Activated CD4-positive, alpha-beta T cell treated with anti-CD3 and anti-CD28 coated beads, Interleukin-2, amount 10 ng/mL, durations not matched to agents 7 days and 5 days (primary cell): ENCODE measurements at places on chromosomes 13 and 19.

DNA sequence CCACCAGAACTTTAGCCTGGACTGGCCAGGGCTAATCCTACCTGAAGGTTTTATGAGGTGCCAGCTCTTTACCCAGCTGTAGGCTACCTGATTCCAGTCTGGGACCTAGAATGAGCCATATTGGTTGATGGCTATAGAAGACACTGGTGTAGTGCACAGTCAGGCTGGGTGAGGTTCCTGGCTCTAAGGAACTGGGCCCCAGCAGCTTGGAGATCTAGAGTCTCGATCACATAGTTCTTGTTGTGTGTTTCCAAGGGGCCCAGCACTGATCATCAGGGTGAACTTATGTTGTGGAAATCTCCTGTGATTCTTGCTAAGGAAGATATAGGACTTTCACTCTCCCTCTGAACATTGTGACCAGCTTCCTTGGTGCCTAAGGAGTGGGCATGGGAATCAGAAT lies 236.3 kb downstream of the ZNF536 start:
- no peak for DNase-seq

- DNase-seq = no peak
Measured at GRCh38 chr13:35448465-35448864, 28.0 kb downstream of the MAB21L1 start.

DNA sequence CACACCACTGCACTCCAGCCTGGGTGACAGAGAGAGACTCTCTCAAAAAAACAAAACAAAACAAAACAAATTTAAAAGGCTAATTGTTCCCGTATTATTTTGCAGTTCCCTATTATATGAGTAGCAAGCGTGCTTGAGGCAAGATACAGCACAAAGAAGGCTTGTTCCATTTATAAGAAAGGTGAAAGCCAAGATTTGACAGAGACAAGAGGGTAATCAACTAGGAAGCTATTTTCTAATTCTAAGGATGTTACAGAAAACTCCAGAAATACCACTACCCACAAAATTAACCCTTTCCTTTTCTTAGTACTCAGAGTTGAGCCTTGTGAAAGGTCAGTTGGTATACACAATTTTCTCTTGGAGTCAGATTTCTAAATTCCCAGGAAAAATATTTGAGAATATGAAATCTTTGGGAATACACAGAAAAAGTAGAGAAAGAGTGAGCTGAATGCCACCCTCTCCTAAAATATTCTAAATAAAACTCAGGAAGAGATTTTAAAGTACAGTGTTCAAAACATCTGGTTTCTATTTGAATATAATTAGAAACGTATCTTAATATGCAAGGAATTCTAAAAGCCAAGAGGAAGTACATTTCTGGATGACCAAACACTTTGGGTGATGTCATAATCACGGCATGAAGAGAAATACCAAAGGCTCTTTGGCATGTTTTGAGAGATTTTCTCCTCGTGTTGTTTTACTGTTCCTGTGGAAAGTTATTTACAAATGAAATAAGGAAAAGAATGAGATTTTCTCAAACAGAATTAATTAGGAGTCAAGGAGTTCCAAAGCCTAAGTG lies 63.0 kb upstream of the FLT1 start:
- no peak for DNase-seq

DNA sequence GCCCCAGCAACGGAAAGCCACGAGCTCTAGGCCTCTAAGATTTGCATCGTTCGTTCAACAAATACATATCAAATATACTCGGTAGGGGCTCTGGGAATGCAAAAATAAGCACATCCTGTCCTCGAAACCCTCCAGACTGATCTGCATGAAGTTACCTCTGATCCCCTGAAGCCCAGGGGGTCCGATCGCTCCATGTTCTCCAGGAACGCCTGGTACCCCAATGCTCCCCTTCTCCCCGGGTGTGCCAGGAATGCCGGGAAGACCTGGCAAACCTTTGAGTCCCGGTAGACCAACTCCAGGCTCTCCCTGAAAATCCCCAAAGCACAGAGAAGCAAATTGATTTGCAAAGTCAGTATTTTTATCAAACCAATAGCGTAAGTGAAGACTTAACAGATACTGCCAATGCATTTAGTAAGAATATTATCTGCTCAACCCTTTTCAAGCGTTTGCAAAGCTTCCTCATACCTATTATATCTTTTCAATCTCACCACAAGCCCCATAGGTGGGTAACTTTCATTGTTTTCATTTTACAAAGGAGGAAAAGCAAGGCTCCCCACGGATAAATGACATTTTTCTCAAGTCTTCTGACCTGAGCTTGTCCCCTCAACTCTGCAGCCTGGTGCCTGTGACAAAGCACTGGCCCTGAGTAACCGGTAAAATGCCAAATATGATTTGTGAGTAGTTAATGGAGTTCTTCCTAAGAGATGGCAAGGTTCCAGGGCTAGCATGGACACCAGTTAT lies 127.7 kb downstream of the COL4A1 start:
- no peak for DNase-seq

- no peak for DNase-seq
Measured at GRCh38 chr19:46256855-46257254, 27.3 kb downstream of the IGFL1 start.

DNA sequence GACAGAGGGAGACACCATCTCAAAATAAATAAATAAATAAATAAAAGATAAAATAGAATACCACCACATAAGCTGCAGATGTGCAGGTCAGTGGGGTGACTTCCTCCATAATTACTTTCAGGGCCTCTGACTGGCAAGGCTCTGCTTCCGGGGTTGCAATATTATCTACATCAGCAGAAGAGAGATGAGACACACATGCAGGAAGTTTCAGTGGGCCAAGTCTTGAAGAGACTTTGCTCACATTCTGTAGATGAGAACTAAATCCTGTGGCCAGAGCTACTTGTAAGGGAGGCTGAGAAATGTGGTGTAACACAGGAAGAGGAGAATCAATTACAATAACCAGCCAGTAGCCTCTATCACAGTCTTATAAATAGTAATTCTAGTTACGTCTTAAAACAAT lies 89.9 kb upstream of the MAB21L1 start:
- DNase-seq = no peak

- DNase-seq = no peak
Measured at GRCh38 chr13:34696296-34696695, 245.8 kb upstream of the NBEA start.

GRCh38 chr13:98406971-98407370 lies 169.9 kb downstream of the STK24 start:
- no peak for DNase-seq

- DNase-seq = no peak
Measured at GRCh38 chr13:74710006-74710405, 575.8 kb upstream of the KLF12 start.

DNA sequence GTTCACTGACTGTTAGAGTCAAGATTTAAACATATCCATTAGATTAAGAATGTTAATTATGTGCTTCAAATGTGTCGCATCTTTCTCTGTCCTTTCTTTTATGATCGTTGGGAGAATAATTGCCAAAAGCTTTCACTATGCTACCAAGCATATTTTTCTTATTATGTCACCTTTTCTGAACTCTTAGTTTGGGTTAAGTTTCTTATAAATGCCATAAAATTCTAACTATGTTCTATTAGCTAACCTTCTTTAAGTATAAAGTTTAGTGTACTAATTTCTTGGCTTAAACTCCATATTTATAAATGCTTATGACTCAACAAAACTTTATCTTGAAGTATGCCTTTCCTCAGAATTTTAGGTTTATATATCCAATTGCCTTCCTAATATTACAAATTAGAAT lies 1759.4 kb downstream of the PCDH9 start:
- no peak for DNase-seq

DNA sequence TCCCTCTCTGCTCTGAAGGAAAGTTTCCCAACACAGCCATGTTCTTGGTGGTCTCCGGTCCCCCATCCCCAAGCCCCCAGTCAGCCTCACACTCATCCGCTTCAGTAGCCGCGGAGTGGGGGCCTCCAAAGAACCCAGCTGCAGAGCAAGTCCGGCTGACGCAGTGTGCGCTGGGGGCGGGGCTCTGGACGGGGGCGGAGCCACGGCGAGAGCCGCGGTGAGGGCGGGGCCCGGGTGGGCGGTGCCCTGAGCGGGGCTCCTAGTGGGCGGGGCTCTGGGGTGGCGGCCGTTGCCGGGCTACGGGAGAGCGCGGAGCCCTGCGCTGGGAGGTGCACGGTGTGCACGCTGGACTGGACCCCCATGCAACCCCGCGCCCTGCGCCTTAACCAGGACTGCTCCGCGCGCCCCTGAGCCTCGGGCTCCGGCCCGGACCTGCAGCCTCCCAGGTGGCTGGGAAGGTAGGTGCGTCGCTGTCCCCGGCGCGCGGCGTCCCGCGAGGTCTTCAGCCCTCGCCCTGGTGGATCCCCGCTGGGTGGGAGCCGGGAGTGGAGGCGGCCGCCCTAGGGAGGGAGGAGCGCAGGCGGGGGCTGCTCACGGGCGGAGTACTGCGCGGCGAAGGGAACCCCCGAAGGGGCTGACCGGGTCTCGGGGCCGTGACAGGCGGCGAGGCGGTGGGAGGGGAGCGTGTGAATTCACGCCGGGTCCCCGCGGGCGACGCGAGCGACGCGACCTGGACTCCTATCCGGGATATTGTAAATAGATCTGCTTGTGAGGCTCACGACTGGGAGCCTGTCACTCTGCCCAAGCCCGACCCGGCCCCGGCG lies 9.1 kb downstream of the TNFRSF19 start:
- peak; percentile 92 for DNase-seq

- no peak for DNase-seq
Measured at GRCh38 chr19:1134431-1134830, 30.6 kb downstream of the GPX4 start.

GRCh38 chr13:45951724-45952123 lies 100.2 kb upstream of the SIAH3 start:
- no peak for DNase-seq

- DNase-seq = no peak
Measured at GRCh38 chr19:51572908-51573307, 1.8 kb downstream of the ZNF175 start.

- no peak for DNase-seq
Measured at GRCh38 chr13:75771818-75772217, 135.7 kb downstream of the LMO7 start.

DNA sequence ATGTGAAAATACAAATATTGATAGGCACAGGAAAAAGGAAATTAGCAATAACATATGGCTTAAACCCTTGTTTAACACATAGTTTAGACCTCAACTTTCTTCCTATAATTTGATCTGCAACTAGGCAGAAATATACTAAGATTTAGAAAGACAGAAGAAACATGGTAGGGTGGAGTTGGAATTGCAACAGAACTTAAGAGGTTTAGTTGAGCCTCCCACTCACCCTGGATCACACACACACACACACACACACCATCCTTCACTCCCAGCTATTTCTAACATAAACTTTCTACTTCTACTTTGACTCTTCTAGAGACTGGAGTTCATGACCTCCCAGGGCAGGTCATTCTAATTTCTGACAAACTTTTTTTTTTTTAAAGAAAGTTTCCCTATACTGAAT lies 47.4 kb downstream of the FLT3 start:
- DNase-seq = no peak

DNA sequence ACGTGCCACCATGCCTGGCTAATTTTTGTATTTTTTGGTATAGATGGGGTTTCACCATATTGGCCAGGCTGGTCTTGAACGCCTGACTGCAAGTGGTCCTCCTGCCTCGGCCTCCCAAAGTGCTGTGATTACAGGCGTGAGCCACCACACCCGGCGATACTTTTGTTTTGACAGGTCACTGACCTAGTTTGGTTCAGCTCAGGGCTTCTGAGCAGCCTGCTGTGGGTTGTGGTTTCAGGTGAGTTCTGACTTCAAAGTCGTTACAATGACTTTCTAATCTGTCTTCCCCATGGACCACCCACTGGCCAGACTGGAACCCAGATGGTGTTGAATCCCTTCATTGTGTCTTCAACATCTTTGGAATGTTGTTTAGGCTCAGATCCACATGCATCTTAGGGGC lies 73.8 kb downstream of the TRPM4 start:
- DNase-seq = no peak

- DNase-seq = no peak
Measured at GRCh38 chr13:109873351-109874123, 87.2 kb upstream of the IRS2 start.

DNA sequence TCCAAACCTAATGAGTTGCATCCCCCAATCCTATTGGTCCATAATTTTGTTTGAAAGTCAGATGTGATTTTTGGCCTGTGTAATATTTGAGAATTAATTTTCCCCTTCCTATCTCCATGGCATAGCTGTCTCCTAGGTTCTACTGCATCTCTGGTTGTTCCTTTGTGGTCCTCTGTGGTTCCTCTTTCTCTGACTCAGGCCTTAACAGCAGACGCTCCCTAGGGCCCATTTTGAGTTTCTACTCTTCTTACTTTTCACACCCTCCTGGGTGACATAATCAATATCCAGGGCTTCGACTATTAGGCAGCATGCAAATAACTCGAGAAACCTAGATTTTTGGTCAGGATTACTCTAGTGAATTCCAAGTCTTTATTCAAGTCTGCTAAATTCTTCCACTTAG lies 160.7 kb downstream of the RFC3 start:
- no peak for DNase-seq

DNA sequence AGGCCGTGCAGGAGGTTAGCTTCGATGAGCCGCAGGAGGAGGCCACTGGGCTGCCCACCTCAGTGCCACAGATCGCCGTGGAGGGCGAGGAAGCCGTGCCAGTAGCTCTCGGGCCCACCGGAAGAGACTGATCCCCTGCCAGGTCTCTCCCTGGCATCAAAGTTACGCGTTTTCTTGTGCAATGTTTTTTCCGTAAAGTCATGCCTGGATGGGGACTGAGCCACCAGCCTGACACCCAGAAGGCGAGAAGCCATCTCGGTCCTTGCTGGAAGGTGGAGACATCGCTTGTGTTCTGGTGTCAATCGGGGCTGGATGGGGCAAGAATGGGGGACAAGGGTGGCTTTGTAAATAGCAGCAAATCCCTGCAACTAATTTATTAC lies 3.4 kb upstream of the PIK3R2 start:
- DNase-seq = no peak

GRCh38 chr19:45507872-45508416 lies 665 bp downstream of the VASP start:
- no peak for DNase-seq

DNA sequence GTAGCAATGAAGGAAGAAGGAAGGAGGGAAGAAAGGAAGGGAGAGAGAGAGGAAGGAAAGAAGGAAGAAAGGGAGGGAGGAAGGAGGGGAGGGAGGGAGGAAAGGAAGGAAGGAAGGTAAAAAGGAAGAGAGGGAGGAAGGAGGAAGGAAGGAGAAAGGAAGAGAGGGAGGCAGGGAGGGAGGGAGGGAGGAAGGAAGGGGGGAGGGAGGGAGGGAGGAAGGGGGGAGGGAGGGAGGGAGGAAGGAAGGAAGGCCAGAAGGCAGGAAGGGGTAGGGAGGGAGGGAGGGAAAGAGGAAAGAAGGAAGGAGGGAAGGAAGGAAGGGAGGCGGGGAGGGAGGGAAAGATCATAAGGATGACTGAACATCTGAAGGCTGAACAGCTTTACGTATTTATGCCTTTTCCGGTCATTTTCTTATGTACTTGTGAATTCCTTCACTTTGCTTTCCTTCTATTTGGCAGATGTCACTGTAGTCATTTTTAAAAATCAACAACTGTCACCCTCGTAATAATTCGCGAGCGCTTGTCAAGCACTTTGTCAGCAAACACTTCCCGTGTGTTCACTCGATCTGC lies 6.7 kb upstream of the TTYH1 start:
- no peak for DNase-seq

GRCh38 chr19:10036601-10037071 lies 23.4 kb downstream of the RDH8 start:
- no peak for DNase-seq
